Bladder microvascular endothelial cell (primary cell): ENCODE measurements at places on chromosomes 6 and 20. TPM values are rescaled to one million over a fixed set of nuclear protein-coding genes. Genes with fewer than 3 reads are reported as not detected.

Gene SLC22A2
- total RNA-seq: not detected in 2 replicates

Gene CDH26
- under 0.01 and 0.31 TPM in 2 replicates for total RNA-seq

Gene ESR1
- total RNA-seq: not detected in 2 replicates

Gene TRIM15
- total RNA-seq: not detected in 2 replicates

Gene KCNG1
- 1.3 and 3.4 TPM in 2 replicates for total RNA-seq

Gene KCNK16
- not detected in 2 replicates for total RNA-seq

Gene CD40
- 10.1 and 31.1 TPM in 2 replicates for total RNA-seq

Gene RNF144B
- total RNA-seq: 27.8 and 63.3 TPM in 2 replicates

Gene RBM24
- 1.2 and 2.4 TPM in 2 replicates for total RNA-seq
